Stimulated activated CD4-positive, alpha-beta T cell treated with anti-CD3 and anti-CD28 coated beads, Interleukin-1b, Interleukin-23, amount 100 ng/mL, for 1 hour (primary cell): ENCODE measurements at places on chromosomes 12 and 14.

DNA sequence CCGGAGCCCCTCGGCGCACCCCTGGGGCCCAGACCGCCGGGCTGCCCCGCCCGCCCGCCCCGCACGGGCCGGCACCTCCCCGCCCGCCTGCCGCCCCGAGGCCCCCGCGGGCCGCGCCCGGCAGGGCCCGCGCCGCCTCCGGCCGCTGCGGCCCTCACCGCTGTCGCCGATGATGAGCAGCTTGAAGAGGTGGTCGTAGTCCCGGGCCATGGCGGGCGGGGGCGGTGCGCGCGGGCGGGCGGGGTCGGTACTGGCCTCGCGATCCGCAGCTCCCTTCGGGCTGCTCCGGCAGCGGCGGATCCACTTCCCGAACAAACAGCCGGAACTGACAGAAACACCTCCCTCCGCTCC is at the start of gene RAB35:
Gene RAB35, minus strand, starts transcription at position 313 of the 351 bp plus-strand sequence. Its CDS starts 103 bp downstream, at position 210.
- no peak for DNase-seq

- DNase-seq = no peak
These were observed 74.2 kb upstream of the TMEM260 start for GRCh38 chr14:56505361-56505760.

DNA sequence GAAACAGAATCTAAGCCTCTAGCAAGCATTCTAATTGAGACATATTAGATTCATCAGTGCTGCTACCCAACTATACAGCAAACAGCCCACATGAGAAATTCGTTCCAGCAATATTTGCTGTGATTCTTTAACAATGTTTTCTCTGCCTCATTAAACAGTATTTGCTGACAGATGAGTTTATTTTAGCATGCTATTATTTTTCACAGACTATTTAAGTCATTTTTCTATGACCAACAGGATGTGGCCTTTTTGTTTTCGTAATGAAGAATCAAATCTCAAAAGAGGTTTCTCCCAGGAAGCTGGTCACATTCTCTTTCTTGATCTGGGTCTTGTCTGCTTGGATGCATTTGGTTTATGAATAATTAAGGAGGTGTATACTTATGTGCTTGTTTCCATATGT is 23.2 kb upstream of the SERPINA12 start:
- no peak for DNase-seq

GRCh38 chr12:14408208-14408607 is 42.7 kb downstream of the ATF7IP start:
- DNase-seq = no peak

DNA sequence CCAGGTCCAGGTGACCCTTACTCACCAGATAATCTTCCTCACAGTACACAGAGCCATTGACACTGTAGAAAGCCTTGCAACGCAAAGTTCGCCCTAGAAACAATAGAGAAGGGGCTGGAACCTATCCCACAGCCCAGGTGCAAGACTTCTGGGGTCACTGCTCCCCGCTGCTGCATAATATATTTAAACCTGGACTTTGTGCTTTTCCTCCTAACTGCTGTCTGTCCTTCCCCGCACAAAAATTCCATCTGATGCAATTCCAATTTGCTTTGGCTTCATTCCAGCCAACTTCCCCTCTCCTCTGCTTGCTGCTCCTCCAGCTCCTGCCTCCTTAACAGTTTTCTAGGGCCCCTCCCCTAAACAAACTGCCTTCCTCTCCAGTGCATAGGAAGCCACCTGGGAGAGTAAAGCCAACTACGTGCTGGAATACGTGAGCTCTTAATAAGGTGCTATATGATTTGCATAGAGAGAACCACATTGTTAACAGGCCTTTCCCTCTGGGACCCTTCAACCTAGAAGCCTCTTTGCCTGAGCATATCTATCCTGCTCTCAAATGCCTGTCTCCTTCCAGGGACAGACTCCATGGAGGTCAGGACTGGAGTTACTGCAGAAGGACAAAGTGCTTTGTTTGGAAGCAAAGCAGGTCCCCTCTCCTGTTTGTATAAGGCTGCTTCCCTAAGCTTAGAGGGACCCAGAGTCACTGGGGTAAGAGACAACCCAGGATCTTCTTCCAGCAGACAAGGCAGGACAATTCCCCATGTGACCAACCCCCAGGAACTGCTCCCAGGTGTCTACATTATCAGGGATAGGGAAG is 5.5 kb downstream of the AJUBA start:
- DNase-seq = no peak
